Stimulated activated naive CD8-positive, alpha-beta T cell treated with anti-CD3 and anti-CD28 coated beads, Interleukin-15, amount 100 ng/mL, for 72 hours (primary cell): ENCODE measurements at places on chromosomes 3 and 15.

GRCh38 chr3:147412917-147413685, 3.9 kb downstream of the ZIC1 start:
- no peak for DNase-seq

- no peak for DNase-seq
Measured at GRCh38 chr15:66496951-66497501, 536 bp downstream of the SNAPC5 start.

GRCh38 chr3:131555456-131555855, 52.7 kb upstream of the MRPL3 start:
- no peak for DNase-seq

- no peak for DNase-seq
Measured at GRCh38 chr3:64209866-64210621, 15.2 kb downstream of the PRICKLE2 start.

DNA sequence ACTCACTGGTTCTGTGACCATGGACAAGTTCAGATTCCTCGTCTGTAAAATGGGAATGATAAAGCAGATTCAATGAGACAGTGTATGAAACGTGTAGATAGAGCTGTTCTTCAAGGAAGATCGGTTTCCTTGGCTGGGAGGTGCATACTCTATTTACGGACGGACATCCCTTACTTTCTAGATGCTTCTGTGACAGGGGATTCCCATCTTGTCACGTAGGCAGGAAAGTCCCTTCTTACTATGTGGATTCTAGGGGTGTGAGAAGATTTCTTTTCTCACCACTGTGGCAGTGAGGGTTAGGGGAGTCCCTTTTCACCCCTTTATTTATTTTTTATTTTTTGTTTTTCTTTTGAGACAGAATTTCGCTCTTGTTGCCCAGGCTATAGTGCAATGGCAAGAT, 180.9 kb upstream of the TBL1XR1 start:
- no peak for DNase-seq

GRCh38 chr3:72042397-72043203, 257.7 kb upstream of the PROK2 start:
- DNase-seq, result no peak

- no peak for DNase-seq
Measured at GRCh38 chr15:95498961-95499360, 831.5 kb upstream of the NR2F2 start.

DNA sequence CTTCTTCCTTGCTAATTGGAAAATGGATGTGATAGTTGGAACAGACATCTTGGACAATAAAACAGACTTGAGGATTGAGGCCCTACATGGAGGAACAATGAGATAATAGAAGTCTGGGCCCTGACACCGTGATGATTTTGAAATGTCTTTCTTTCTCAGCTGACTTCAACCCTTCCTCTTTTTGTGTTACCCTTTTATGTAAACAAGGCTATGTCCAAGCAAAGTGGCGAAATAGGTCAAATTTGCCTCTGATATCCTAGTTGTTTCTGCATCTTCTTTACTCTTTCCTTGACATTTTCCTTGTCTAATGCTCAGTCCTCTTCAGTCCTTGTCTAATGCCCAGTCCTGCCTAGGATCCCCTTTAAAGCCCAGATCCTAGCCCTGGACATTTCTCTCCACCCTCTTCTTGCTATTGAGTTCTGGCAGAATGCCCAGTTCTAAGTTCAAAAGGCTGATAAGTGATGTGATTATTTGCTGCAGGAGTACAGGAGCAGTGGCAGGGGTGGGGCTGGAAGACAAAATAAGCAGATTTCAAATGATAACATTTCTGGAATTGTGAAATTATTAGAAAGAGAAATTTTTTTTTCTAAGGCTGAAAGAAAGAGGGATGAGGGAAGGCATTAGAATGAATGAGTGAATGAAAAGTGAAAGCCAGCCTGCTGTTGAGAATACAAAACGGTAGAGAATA, 6.5 kb upstream of the VPS8 start:
- no peak for DNase-seq

DNA sequence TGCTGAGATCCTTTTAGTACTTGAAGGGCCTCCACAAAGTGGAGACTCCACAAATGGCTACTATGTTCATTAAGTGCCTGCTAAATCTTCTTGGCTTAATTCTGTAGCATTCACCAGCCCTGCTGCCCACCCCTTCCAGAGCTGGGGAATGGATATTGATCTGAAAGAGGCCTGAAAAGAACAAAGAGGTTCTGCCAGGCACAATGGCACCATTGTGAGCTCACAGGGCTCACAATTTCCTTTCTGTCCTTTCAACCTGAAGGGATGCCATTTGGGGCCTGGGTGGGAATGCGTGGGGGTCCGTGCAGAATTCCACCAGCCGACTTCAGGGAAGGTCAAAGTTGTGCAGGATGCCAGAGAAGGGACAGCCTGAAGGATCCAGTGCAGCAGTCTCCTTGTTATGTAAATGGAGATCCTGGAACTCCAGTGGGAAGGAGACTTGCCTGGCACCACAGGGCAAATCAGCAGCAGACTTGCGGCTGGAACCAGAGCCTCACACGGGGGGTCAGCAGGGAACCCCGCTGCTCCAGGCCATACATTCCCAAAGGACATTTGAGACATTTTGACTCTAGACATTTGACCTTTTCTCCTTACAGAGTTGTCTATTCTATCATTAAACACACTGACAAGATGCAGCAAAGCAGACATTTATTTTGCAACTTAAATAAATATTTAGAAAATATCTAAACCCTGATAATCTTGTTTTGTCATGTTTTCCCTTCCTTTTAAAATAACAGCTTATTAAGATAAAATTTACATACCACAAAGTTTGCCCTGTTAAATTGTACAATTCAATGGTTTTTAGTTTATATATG, 21.5 kb upstream of the MORF4L1 start:
- no peak for DNase-seq

DNA sequence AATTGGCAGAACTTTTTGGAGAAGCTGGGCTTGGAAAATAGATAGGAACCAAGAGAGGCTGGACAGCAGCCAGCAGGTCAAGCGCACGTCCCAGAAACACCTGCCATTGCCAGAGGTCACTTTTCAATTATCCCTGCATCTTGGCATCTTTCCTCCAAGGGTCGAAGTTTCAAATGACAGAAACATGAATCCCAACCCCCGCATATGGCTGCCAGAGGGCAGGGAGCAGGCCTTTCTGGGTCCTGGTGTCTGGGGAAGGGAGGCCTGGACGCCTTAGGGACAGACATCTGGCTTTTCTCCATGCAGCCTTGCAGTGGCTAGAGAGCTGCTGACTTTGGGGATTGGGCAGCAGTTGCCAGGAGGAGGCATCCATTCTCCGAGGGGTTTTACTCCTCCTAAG, 164.5 kb upstream of the TPM1 start:
- DNase-seq, result no peak

GRCh38 chr3:188452158-188452772, 298.3 kb downstream of the LPP start:
- no peak for DNase-seq

DNA sequence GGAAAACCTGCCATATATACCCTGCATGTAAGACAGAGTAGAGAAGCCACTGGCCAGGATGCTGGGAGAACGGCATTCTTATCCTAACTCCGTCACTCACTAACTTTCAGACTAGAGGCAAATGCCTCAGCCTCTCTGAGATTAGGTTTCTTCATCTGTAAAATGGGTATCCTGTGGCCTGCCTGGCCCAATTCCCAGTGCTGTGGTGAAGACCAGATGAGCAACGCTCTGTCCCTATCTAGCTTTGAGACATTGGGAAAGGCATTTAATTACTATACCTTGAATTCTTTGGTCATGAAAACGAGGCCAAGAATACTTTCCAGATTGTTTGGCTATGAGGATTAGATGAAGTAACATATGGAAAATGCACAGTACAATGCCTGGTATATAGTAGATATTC, 35.9 kb downstream of the CEMIP start:
- DNase-seq, result no peak
